ENCODE measurements at places on chromosomes 13 and 19.

DNA sequence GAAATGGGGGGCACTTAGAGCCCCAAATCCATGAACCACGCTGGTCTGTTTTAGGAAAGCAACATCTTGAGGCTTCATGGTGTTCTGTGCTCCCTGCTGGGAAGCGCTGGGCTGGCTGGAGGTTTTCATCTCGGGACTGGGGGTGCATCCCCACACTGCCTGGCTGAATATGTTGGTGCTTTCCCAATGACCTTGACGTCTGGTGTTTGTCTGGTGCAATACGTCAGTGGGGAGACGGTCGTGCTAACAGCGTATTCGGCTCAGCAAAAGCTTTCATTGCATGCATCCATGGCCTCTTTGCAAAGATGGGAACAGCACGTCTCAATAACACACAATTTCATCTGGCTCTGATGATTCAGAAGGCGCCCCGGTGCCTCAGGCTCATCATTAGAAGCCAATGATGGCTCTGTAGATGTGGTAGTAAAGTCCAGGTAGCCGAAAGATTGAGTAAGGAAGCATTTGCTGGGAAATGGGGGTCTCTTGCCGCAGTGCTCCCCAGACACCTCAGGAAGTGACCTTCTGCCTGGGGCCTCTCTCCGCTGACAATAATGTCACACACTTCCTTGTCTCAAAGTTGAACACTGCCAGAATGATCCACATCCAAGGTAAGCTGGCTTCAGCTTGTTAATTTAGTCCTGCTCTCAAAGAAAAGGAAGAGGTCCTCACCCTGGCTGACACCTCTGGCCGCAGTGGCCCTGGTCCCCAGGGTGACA, 97.7 kb downstream of the ING1 start:
- no peak for DNase-seq

DNA sequence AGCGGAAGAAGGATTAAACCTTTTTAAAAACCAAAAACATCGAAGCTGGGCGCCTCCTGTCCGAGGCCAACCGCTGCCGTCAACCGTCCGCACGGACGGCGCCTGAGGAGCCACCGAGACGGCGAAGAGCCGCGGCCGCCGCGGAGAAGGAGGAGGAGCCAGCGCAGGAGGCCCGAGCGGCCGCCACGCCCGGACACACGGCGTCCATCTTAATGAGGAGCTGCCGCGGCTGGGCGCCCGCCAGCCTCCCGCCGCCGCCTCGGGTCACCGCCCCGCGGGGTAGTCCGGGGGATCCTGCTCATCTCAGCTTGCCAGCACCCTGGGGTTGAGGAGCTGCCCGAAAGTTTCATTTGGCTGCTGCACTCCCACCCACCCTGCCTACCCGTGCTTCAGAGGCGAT, 10.6 kb downstream of the ZSCAN1 start:
- no peak for DNase-seq

GRCh38 chr13:89029062-89029461, 1357.9 kb downstream of the SLITRK5 start:
- DNase-seq, result no peak

DNA sequence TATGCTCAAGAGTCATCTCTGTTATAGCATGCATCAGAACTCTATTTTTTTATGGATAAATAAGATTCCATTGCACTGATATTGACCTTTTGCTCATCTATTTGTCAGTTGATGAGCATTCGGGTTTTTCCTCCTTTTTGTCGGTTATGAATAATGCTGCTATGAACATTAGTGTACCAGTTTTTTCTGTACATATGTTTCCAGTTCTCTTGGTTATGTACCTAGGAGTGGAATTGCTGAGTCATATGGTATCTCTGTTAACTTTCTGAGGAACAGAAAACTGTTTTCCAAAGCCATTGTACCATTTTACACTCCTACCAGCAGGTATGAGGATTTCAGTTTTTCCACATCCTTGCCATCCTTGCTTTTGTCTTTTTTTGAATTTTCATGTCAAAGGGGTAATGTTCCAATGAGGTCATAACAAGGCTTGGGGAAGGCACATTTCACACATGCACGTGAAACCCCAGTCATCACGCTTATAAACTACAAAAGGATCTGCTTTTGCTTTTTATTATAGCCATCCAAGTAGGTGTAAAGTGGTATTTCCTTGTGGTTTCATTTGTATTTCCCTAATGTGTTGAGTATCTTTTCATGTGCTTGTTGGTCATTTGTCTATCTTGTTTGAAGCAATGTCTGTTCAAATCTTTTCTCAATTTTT, 14.6 kb downstream of the KBTBD7 start:
- DNase-seq, result no peak

- DNase-seq, result no peak
Measured at GRCh38 chr19:18590273-18591272, 2.0 kb downstream of the REX1BD start.
